Gastroesophageal sphincter (tissue), 4 donors: ENCODE measurements at places on chromosomes 2 and 18. TPM values are rescaled to one million over a fixed set of nuclear protein-coding genes. Genes with fewer than 3 reads are reported as not detected.
A peak's percentile ranks its signal among the peaks of the same experiment; 100 is the strongest.

Gene ITPRIPL1
- 1.0 TPM for total RNA-seq

Gene ARMC9
- 69.6 TPM for total RNA-seq

Gene TSPYL6
- not detected for total RNA-seq

Gene ASB18
- total RNA-seq: not detected

Gene NETO1
- 0.23 TPM for total RNA-seq

Gene SERPINB3
- total RNA-seq: 3.7 TPM

Gene KIAA2012
- not detected for total RNA-seq

Gene LRRTM4
- total RNA-seq: 0.12 TPM

DNA sequence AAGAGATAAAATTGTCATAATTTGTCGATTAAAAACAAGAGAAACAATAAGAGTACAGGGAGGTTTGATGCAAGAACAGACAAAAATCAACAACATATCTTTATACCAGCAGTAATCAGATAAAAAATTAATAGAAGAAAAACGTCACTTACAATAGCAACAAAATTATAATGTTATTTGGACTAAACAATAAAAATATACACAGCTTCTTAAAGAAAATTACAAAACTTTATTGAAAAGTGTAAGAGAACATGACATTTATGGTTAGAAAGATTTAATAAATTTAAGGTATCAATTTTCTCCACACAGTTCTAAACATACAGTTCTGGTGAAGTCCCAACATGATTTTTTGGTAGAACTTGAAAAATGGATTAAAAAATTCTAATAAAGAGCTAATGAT, 12.8 kb downstream of the RNF138 start:
- no peak for ATAC-seq

- ATAC-seq: peak; percentile 39
Measured at GRCh38 chr2:188668017-188668680, 306.0 kb upstream of the COL3A1 start.

- ATAC-seq: no peak
Measured at GRCh38 chr2:206217743-206218142, 56.7 kb upstream of the ZDBF2 start.

DNA sequence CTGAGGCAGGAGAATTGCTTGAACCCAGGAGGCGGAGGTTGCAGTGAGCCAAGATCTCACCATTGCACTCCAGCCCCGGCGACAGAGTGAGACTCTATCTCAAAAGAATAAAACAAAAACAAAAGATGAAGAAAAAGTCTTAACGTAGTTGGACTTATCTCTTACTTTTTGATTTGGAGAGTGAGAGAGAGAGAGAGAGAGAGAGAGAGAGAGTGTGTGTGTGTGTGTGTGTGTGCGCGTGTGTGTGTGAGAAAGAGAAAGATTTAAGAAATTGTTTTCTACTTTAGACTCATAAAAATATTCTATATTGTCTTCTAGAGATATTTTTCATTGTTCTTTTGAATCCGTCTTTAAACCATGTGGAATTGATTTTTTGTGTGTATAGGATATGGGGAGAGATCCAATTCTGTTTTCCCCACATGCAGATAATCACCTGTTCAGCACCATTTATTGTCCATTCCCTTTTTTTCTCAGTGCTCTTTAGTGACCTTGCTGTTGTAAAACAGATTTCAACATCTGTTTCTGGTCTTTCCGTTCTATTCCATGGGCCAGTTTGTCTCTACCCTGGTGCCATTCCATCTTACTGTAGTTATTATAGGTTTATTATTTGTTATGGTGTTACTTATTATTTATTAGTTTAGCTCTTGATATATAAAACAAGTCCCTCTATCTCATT, 53.5 kb downstream of the KCMF1 start:
- ATAC-seq: no peak

DNA sequence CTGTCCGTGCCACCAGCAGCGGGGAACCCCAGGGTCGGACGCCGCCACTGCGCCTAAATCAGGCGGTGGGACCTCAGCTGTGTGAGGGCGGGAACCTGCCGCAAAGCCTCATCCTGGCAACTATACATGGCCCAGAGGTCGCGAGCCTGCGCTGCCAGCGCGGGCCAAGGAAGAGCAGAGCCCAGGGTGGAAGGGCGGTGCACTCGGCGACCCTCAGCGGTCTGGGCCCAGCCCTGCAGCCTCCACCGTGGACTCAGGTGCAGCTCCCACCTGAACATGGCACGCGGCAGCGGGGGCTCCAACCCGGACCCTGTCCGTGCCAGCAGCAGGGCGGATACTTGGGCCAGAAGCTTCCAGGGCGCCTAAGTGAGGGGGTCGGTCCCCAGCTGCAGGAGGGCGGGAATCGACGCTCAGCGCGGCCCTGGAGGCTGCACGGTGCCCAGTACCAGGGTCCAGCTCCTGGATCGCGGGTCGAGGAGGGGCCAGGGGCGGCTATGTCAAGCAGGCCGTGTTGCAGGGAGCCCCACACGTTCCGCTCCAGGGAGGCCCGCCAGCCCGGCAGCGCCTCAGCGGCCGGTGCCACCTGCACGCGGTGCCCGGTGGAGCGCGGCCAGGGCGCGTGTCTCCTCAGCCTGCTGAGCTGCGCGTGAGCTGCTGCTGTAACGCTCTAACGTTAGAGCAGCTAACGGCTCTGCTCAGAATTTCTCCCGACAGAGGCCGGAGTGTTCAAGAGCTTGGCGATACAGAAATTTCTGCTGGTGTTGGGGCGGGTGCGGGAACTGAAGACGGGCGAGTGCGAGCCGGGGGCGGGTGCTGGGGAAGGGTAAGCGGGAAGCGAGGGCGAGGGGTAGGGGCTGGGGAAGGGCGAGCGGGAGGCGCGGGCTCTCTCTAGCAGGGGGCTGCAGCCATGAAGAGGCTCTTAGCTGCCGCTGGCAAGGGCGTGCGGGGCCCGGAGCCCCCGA, at the start of gene ANKRD30B:
Gene ANKRD30B, plus strand, starts transcription at position 660 of the 962 bp plus-strand sequence. Its CDS starts 248 bp downstream, at position 908.
- ATAC-seq: peak; percentile 28

DNA sequence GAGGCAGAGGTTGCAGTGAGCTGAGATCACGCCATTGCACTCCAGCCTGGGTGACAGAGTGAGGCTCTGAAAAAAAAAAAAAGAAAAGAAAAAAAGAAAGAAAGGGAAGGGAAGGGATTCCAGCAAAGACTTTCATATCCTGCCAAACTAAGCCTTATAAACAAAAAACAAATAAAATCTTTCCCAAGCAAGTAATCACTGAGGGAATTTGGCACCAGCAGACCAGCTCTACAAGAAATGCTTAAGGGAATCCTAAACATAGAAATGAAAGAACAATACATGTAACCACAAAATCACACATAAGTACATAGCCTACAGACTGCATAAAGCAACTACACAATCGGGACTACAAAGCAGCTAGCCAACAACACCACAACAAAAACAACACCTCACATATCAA, 79.1 kb downstream of the TRABD2A start:
- no peak for ATAC-seq

- no peak for ATAC-seq
Measured at GRCh38 chr2:239202343-239202742, 198.5 kb downstream of the HDAC4 start.

- ATAC-seq: no peak
Measured at GRCh38 chr18:24835751-24836150, 375.3 kb downstream of the HRH4 start.

- no peak for ATAC-seq
Measured at GRCh38 chr18:26252411-26252810, 26.2 kb downstream of the TAF4B start.

DNA sequence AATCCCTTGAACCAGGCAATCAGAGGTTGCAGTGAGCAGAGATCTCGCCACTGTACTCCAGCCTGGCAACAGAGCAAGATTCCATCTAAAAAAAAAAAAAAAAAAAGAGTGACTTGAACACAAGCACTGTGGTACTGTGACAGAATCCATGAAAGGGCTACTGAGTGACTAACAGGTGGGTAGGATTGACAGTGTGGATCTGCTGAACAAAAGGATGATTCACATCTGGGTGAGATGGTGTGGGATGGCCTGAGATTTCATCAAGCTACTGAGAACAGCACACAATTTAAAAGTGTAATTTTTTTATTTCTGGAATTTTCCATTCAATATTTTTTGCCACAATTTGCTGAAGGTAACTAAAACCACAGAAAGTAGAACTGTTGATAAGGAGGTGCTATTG, 13.3 kb upstream of the SP3 start:
- ATAC-seq: no peak

GRCh38 chr18:73043211-73043610, 175.4 kb upstream of the NETO1 start:
- ATAC-seq: no peak

- ATAC-seq: no peak
Measured at GRCh38 chr2:144533221-144533620, 13.3 kb upstream of the ZEB2 start.

- ATAC-seq: no peak
Measured at GRCh38 chr18:74609535-74609934, 11.9 kb downstream of the ZNF407 start.

GRCh38 chr18:47100212-47100831, 50.0 kb downstream of the HDHD2 start:
- ATAC-seq: no peak

GRCh38 chr2:23666980-23667357, 260.0 kb downstream of the ATAD2B start:
- no peak for ATAC-seq
